Suprapubic skin (tissue), 4 donors: ENCODE measurements at places on chromosomes 5 and 9. TPM values are rescaled to one million over a fixed set of nuclear protein-coding genes. Genes with fewer than 3 reads are reported as not detected.

Gene NME5
- total RNA-seq, result not detected

- DNase-seq, result no peak
Observed at GRCh38 chr9:123090198-123090896, 56.9 kb downstream of the GPR21 start.

DNA sequence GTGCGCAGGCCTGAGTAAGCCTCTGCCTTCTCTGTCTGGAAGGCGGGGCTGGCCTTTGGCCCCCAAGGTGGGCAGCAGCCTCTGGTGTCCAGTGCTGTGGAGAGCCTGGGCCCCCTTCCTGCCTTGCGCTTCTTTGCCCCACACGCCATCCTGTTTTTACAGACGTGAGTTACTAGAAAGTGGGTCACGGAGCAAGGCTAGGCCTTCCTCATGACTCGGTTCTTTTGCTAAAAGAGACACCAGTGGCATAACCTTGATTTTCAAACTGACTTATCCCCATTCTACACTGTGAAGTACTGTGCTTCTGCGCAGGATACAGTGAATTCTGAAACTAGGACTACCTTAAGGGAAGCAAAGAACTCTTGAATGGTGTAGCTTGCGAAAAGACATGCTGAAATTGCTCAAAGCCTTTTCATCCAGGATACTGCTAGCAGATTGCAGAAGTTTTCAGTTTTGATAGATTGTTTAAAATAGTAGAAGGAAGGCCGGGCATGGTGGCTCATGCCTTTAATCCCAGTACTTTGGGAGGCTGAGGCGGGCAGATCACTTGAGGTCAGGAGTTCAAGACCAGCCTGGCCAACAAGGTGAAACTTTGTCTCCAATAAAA, 7.2 kb downstream of the ROPN1L start:
- no peak for DNase-seq

DNA sequence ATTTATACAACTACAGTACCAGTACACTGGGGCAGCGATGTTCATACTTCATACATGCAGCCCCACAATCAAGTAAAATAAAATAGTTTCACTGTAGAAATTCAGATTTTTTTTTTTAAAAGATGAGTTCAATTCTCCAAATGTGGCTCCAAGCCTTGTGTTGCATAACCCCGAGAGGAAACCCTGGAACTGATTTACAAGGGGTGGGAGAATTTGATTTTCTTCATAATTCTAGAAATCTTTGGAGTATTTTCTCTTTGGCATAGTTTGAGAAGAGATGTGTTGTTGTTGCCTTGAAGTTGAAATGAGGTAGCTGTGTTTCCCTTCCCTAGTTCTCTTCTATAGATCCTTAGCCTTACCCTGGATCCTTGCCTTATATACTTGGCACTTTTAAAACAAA, 3.1 kb downstream of the RHOBTB3 start:
- DNase-seq, result no peak

- DNase-seq, result no peak
Observed at GRCh38 chr9:72476617-72477437, 44.6 kb upstream of the TMC1 start.

Gene PCDHB15
- 2.3 TPM for total RNA-seq

Gene RGS7BP
- 1.4 TPM for total RNA-seq

Gene PCDHGB3
- total RNA-seq, result 9.0 TPM

Gene NSG2
- total RNA-seq, result not detected

DNA sequence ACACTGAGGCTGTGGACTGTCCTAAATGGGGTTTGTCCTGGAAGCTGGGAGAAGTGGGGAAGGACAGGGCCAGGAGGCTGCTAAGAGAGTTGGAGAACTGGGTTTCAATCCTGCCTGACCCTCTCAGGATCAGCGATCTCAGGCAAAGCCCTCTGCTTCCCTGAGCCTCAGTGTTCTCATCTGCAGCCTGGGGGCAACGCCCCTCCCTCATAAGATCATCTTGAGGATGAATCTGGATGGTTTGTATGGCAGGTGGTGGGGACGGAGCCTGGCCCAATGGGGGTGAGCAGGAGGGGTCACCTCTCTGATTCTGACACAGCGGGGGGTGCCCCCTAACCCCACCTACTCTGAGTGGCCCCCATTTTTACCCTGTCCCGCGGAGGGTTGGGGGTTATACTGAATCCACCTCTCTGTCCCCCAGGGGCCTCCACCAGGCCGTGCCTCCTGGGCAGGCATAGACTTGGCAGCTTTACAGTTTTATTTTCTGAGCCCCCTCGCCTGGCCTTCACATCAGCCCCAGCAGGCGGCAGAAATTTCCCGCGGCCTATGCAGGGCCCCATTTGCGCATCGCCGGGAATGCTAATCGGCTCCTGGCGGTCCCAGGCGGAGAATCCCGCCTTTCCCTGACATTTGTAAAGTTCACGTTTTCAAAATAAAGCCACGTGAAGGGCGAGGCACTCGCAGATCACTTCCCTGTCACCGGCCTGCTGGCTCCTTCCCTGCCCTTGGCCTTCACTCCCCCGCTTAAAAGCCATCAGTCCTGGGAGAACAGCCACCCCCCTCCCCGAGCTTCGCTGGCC, 17.8 kb upstream of the LAMC3 start:
- DNase-seq, result no peak

DNA sequence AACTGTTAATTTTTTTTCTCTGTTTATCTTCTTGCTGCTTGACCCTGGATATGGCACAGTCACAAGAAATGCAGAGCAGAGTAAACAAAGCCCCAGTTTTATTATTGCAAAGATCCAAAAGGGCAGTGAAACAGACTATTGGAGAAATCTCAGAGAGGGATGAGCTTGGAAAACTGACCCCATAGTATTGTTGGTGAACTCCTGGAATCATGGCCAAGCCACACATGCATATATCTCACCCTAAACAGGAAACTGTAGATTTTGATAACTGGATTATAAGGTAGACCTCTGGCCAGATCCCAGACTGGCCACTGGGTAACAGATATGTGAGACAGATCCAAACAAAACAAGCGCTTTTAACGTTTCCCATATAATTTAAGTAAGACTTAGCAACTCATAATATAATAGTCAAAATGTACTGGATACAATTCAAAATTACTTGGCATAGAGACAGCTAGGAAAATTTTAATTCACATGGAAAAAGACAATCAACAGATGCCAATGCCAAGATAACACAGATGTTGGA, 263.5 kb upstream of the SEMA6A start:
- DNase-seq, result no peak

- DNase-seq, result no peak
Observed at GRCh38 chr5:77971776-77972468, 195.8 kb upstream of the TBCA start.

Gene FRMD3
- 7.0 TPM for total RNA-seq

DNA sequence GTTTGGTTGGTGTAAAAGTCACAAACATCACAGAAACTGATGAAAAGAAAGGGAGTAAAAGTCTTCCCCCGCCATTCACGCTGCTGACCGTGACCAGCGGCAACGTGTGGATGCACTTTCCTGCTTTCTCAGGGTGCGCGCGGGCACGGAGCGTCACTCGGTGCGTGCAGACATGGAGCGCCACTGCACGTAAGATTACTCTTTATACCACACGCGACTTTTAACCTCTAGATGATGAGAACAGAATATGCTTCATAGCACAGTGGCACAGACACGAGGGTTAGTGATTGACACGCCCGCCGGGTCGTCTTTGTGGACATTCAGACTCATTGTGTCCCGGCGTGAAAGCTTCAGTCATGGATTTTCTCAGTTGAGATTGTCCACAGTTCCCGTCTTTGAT, 15.7 kb downstream of the CEP72 start:
- DNase-seq, result no peak

Gene PCDHA1
- total RNA-seq, result not detected

Gene SPATA31A3
- total RNA-seq, result not detected

GRCh38 chr5:178231539-178232123, 971 bp downstream of the PHYKPL start:
- DNase-seq, result no peak

- no peak for DNase-seq
Observed at GRCh38 chr9:75671354-75671753, 219.1 kb upstream of the PCSK5 start.

- no peak for DNase-seq
Observed at GRCh38 chr5:171272996-171273970, 35.8 kb upstream of the TLX3 start.

DNA sequence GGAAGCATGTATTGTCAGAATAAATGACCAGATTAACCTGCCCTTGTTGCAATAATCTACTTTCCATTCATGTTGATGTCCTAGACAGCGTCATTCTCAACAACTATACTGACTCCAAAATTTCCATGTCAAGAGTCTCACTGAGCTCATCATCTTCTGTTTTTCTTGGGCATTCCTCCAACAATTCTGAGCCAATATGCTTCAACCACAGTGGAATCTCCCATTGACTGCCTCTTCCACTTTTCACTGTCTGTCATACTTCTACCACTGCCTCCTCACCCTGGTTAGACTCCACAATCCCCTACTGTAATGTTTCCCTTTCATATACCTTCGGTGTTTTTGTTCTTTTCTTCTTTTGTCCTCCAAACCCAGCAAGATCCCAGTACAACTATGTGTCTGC, 162.8 kb downstream of the TLE1 start:
- DNase-seq, result no peak

GRCh38 chr5:157574456-157575380, 857 bp downstream of the ADAM19 start:
- DNase-seq, result no peak

- DNase-seq, result no peak
Observed at GRCh38 chr9:133461975-133462374, 2.2 kb downstream of the CACFD1 start.

DNA sequence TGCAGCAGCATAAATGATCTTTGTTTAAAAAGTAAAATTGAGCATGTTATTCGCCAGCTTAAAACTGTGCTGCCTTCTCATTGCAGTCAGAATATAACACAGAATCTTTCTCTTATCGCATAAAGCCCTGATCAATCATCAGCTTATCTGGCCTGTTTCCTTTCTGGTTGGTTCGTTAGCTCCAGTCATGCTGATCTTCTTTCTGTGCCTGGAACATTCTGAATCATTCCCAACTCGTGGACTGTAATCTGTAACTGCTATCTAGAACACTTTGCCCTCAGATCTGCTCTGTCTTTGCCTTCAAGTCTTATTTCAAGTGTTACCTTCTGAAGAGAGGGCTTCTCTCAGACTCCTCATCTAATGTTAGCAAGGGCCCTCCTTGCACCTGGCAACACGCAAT, 11.9 kb upstream of the FER start:
- DNase-seq, result no peak
